ENCODE measurements at places on chromosomes 6 and 20. TPM values are rescaled to one million over a fixed set of nuclear protein-coding genes. Genes with fewer than 3 reads are reported as not detected.

Gene C6orf132
- 0.02 TPM for total RNA-seq

Gene PRDM1
- 0.19 TPM for total RNA-seq

Gene CPXM1
- not detected for total RNA-seq

Gene SLC44A4
- total RNA-seq: not detected

Gene RAD21L1
- 0.07 TPM for total RNA-seq

Gene TSPO2
- total RNA-seq: not detected

Gene EFCAB8
- not detected for total RNA-seq

Gene KIF13A
- total RNA-seq: 22.9 TPM

Gene XKR7
- total RNA-seq: not detected

Gene PKHD1
- not detected for total RNA-seq

Gene OTOR
- total RNA-seq: not detected
